ENCODE measurements at places on chromosomes 6 and 20.

- DNase-seq = no peak
These were observed 299.7 kb upstream of the PRDM1 start for GRCh38 chr6:105786449-105786848.

- DNase-seq = no peak
These were observed 12.4 kb downstream of the PKIG start for GRCh38 chr20:44594730-44595129.

DNA sequence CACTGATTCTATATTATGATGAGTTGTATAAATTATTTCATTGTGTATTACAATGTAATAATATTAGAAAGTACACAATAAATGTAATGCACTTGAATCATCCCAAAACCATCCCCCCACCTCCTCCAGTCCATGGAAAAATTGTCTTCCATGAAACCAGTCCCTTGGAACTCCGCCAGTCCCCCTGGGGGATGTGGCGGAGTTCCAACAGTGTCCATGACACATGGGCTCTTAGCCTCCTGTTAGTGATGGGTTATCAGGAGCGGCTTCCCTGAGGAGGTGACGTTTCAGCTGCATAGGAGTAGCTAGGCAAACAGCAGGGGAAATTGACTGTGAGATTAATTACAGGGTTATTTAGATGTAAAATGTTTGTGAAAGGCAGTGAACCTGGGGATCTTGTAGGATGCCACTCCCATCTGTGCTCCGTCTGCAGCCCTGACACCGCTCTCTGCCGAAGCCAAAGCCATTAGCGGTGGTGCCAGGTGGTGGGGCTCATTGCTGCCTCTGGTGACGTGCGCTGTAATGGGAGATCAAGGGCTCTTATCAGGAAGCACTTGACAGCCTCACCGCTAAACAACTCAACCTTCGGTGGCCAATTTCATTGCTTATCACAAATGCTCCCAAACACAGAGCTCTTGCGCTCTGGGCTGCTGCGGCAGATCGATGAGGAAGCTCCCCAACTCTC lies 81.6 kb upstream of the MC3R start:
- no peak for DNase-seq

- DNase-seq = no peak
These were observed 94.4 kb downstream of the ADGRB3 start for GRCh38 chr6:68729377-68729903.

DNA sequence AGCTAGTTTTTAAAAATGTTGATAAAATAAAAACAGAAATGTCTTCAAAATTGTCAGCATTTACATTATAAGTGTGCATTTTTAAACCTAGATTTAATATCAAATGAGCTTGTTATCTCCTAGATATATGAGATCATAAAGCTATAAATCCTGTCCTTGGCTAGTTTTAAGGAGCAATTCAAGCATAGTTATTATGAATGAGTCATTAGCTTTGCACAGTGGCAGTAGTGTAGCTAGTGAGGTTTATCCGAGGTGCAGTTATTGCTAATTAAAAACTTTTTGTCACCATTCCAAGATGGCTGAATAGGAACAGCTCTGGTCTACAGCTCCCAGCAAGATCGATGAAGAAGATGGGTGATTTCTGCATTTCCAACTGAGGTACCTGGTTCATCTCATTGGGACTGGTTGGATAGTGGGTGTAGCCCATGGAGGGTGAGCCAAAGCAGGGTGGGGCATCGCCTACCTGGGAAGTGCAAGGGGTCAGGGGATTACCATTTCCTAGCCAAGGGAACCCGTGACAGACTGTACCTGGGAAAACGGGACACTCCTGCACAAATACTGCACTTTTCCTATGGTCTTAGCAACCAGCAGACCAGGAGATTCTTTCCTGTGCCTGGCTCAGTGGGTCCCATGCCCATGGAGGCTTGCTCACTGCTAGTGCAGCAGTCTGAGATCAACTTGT lies 108.8 kb upstream of the SYNCRIP start:
- DNase-seq = no peak

DNA sequence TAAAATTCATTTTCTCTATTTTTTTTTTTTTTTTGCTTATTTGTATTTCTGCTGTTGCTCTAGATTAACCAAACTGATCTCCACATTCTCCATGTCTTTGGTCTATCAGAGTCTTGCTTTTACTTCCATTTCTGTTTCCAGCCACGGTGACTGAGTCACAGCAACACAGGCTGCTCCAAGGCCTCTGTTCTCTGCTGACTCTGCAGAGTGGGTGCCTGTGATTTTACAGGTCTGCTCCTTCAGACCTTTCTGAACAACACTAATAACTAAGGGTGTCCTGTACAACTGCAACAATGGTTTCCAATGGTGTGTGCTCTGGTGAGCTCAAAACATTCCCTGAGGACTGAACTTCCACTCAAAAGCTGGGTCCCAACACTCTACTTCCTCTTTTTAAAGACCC lies 102.3 kb upstream of the BMP2 start:
- DNase-seq = no peak

DNA sequence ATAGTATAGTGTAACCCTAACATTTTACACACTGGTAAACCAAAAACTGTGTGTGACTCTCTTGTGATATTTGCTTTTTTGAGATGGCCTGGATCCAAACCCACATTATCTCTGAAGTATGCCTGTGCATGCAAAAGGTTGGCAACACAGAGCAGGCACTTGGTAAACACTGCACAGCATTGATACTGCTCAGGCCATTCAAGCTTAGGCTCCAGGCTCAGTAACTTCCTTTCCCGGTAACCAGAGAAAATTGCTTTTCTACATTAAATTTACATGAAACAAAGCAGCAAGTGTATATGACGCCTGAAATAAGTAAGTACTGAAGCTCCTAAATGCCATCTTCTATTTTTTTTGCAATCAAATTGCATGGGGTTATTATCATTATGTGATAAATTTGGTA lies 205.7 kb downstream of the EPM2A start:
- DNase-seq = no peak

GRCh38 chr6:87430499-87430898 lies 22.7 kb downstream of the CFAP206 start:
- DNase-seq = no peak

- no peak for DNase-seq
These were observed 155.8 kb upstream of the AFDN start for GRCh38 chr6:167670938-167671338.

DNA sequence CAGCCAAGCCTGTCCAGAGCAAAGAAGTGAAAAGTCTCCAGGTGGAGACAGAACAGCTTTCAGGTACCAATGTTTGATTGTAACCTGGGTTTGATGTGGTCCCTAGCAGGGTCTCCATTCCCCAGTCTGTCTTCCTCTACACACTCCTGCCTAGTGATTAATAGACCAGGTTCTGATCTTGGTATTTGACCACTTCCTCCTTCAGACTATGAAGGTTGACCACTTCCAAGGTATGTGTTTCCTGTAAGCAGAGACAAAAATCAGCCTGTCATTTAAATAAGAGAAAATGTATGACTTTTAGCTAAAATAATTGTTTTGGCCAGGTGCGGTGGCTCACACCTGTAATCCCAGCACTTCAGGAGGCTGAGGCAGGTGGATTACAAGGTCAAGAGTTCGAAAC lies 41.8 kb upstream of the TOP1 start:
- DNase-seq = no peak

- no peak for DNase-seq
These were observed 272.3 kb downstream of the TENT5A start for GRCh38 chr6:81480139-81480538.

- no peak for DNase-seq
These were observed 41.9 kb upstream of the PKIB start for GRCh38 chr6:122568350-122568749.

- no peak for DNase-seq
These were observed 22.6 kb upstream of the BTN3A2 start for GRCh38 chr6:26342106-26343004.

- DNase-seq = no peak
These were observed 123.3 kb upstream of the COL21A1 start for GRCh38 chr6:56370561-56371211.

DNA sequence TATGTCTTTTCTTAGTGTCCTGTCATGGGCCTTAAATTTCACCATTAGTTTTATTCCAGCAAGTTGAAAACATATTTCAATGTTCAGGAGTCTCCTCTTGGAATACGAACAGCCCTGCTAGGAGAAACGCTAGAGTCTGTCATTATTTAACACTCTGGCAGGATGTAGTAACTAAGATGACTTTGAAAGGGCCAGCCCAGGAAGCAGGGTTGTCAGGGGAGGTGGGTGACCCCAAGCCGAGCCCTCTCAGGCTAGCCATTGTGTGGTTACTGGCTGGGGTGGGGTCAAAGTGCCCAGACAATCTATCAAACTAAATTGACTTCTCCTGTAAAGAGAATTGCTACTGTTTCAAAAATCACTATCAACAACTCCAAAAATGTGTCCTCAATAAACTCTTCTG lies 67.8 kb downstream of the LY86 start:
- no peak for DNase-seq

- no peak for DNase-seq
These were observed 8.6 kb downstream of the COL9A3 start for GRCh38 chr20:62825333-62825985.

All from HEK293T (cell line).